Small intestine (tissue), 16 donors: ENCODE measurements at places on chromosomes 12 and 14. TPM values are rescaled to one million over a fixed set of nuclear protein-coding genes. Genes with fewer than 3 reads are reported as not detected.

AICDA gene
- 0.62 TPM for polyA plus RNA-seq

RIN3 gene
- polyA plus RNA-seq: 9.5 TPM

TMTC1 gene
- polyA plus RNA-seq: 1.1 TPM

USP44 gene
- not detected for polyA plus RNA-seq

HHIPL1 gene
- polyA plus RNA-seq: under 0.01 TPM

LRRK2 gene
- polyA plus RNA-seq: 1.2 TPM

SLC25A3 gene
- 837 TPM for polyA plus RNA-seq

CABP1 gene
- not detected for polyA plus RNA-seq

OR6C2 gene
- polyA plus RNA-seq: not detected

PTPN6 gene
- polyA plus RNA-seq: 40.7 TPM

PLEKHG7 gene
- 0.72 TPM for polyA plus RNA-seq

CCDC177 gene
- not detected for polyA plus RNA-seq

SMCO2 gene
- 0.28 TPM for polyA plus RNA-seq

KCNJ8 gene
- polyA plus RNA-seq: 5.6 TPM

ZNF84 gene
- polyA plus RNA-seq: 5.2 TPM

KERA gene
- polyA plus RNA-seq: not detected

DTX1 gene
- 4.3 TPM for polyA plus RNA-seq

RPL10L gene
- polyA plus RNA-seq: not detected

PRPH gene
- polyA plus RNA-seq: 9.1 TPM

RDH16 gene
- 0.30 TPM for polyA plus RNA-seq

IFNG-AS1 gene
- 0.10 TPM for polyA plus RNA-seq

PLXNC1 gene
- 1.1 TPM for polyA plus RNA-seq

NELL2 gene
- 25.1 TPM for polyA plus RNA-seq

GUCY2C gene
- polyA plus RNA-seq: 57.4 TPM

CACNA2D4 gene
- 7.5 TPM for polyA plus RNA-seq

TMEM30B gene
- 33.6 TPM for polyA plus RNA-seq

SIRT4 gene
- 1.4 TPM for polyA plus RNA-seq

NPFF gene
- 4.2 TPM for polyA plus RNA-seq

INHBE gene
- polyA plus RNA-seq: not detected

RNASE2 gene
- not detected for polyA plus RNA-seq

TSPAN11 gene
- polyA plus RNA-seq: 0.54 TPM

KLHDC1 gene
- polyA plus RNA-seq: 4.0 TPM
